Ureter (tissue), 1 donor: ENCODE measurements at places on chromosomes 12 and 14.

GRCh38 chr14:102212356-102212755 lies 72.7 kb downstream of the WDR20 start:
- DNase-seq: no peak

DNA sequence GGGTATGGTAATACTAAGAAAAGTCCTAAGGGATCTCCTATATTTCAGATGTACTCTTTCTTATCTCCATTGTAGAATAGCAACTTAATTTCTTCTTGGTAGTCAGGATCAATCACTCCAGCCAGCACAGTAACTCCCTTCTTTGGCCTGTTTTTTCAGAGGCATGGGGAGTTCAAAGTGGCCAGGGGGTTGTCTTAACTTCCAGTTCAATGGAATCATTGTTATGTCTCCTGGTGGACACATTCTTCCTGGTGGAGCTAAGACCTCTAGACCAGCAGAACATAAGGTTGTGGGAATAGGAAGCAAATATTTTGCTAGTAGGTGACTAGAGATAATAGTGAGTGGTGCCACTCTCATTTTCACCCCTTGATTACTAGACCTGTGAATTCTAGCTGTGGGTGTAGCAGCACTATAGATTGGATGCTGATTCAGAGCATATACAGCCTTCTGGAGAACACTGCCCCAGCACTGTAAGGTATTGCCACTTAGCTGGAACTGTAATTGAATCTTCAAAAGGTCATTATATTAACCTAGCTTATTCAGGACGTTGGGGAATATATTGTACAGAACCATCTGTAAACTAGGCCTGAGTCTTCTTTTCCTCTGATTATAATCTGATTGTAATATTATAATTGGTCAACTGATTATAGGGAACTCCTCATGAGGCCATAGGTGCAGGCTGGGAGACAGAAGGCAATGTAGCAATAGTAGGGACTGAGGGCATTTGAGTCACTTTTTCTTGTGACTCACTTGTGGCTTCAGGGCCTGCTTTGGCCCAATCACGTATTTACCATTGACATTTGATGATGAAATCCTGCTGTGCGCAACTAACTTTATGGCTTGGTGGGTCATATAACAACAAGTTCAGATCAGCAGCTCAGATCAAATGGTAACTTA lies 60.2 kb upstream of the ATP2B1 start:
- DNase-seq: peak; percentile 49

DNA sequence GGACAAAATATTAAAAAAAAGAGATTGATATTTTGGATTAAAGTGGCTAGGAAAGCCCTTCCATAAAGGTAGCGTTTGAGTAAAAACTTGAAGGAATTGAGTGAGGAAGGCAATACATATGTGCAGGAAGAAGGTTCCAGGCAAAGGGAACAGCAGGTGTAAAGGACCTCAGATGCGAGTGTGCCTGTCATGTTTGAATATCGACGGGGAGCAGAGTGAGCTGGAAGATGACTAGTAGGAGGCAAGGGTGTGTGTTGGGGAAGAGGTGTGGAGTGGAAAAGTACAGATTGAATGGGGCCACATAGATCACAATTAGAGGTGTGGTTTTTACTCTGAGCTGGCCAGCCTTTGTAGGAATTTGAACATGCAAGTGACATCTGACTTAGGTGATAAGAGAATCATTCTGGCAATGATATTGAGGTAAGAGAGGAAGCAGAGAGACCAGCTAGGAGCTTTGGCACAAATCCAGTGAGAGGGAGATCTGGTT lies 15.0 kb upstream of the FBXO33 start:
- no peak for DNase-seq

GRCh38 chr12:53192531-53193021 lies 11.9 kb upstream of the CSAD start:
- no peak for DNase-seq

DNA sequence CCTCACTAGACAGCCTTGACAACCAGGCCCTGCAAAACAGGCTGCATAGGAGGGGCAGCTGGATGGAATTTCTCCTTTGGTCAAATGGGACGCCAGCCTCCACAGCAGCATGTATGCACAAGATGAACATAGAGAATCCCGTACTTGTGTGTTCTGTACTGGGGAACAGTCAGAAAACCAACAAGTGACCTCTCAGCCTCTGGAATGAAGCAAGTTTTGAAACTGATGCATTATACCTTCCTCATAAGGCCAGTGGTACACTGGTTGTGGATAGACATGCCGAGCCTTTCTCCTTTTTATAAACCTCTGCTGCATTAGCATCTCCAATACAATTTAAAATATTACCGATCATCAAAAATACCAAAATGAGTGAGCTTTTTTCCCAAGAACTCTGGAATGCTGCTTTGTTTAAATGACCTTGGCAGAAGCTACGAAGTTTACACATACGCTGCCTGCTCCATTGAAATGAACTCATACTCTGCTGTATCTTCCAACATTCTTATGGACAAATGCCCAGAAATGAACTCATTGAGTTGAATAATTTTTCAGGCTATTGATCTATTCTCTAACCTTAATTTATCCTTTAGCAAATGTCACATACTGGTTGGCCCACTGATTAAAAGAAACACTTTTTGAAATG lies 47.6 kb upstream of the FERMT2 start:
- DNase-seq: no peak
